ENCODE measurements at places on chromosomes 11 and 22.

DNA sequence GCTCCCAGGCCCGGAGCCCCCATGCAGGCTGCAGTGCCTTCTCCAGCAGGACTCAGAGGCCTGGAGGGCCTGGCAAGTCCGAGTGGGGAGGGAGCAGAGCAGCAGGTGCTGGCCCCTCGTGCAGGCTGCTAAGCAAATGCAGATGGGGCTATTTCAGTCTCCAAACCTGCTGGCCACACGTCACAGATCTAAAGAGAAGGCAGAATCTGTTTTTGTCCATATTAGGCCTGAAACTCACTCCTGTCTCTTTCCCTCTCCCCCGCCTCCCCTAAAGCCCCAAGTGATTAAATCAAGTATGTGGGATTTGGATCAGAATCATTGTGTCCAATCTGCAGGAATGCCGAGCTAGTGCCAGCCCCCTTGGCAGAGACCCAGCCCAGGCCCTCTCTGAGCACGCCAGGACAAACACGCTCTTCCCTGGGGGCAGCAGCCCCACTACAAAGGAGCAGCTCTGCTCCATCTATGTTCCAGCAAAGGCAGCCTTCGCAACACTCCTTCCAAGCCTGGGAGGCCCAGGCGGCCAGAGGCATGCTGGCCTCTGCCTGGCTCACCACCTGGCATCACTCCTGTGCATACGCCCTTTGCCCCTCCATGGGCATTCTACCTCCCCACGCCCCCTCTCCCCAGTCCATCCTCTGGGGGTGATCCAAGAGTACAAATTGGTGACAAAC is 26.5 kb downstream of the RPL27A start:
- DNase-seq: peak; percentile 82

GRCh38 chr22:24968066-24968561 is 15.6 kb downstream of the KIAA1671 start:
- DNase-seq: peak; percentile 30

DNA sequence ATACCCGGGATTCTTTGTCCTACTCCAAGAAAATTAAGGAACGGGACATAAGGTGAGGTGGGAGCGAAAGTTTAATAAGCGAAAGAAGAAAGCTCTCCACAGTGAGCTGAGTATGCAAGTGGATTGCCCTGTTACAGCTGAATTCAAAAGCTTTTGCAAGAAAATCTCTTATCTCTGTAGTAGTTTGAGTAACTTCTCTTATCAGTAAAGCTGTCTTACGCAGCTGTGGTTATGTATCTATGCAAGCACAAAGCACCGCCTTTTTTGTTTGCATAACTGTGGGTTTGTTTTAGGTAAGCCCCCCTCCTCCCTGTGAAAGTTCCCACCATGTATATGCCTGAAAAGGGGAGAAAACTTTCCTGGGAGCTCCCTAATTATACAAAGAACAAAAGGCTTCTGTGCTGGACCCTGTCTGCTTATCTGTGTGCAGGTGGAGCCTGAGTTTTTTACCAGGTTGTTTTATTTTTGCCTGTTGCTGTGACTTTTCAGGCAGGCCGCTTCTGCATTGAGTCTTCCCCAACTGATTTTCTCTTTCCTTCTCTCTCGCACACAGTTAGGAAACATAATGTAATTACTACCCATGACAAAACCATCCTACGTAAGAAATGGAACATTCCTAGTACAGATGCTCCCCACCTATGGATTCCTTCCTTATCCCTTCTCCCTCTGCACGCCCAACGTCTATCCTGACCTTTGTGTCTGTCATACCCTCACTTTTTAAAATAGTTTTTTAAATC is 837 bp upstream of the PLAAT5 start:
- no peak for DNase-seq

DNA sequence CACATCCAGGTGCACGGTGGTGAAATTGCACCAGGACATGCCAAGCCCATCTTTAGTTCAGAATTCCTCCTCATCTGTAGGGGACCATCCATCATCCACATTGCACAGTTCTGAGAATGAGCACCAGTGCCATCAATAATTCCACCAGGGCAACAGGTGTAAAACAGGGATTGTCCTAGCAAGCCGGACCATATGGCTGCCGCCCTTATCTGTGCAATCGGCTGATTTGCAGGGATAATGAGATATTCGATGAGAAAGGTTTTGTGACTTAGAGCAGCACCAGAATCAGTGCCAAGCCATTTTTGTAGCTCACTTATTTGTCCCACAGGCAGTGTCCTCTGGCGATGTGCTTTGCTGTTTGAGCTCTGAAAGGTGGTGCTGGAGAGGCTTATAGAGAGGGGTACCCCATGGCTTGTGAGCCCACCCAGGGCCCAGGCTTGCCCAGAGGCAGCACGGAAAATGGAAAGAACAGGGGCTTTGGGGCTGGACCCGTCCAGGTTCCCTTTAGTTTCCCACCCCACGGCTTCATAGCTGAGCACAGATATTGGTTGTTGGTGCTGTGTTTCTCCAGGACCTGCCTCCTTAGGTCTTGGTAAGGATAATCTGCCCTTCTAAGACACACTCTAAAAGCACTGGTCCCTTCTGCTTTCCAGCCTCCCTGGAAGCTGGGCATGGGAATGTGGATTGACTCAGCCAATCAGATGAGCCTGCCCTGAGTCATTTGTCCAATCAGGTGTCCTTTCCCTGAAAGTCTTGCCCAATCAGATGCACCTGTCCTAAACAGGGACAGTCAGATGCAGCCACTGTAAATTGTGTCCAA is 84.0 kb upstream of the SHANK2 start:
- no peak for DNase-seq

DNA sequence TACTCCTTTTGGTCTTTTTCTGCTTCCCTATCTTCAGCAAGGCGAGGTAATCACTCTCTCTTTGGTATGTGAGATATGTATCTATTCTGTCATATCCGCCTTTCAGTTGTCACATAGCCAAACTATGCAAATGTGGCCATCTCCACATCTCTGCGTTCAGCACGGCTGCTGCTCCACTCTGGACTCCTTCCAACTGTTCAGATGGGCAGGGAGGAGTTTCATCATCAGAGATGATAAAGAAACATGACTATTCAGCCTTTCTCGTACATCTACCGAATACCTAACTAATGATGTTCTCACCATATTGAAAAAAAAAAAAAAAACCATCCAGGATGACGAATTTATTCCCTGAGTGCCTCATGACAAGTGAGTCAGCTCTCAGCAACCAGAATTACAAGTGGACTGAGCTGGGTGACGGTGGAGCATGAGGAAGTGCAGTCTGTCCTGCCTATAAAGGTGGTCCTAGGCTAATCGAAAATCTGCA is 899.6 kb downstream of the OPCML start:
- DNase-seq: peak; percentile 89

DNA sequence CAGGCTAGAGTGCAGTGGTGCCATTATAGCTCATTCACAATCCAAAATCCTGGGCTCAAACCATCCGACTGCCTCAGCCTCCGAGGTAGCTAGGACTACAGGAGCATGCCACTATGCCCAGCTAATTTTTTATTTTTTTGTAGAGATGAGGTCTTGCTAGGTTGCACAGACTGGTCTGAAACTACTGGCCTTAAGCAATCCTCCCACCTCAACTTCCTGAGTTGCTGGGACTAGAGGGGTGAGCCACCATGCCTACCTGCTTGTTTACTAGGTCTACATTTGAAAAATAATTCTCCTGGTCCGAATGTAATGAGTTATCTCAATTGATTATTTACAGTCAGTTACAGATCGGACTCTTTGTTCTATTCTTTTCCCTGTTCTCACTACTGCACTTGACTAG is 22.0 kb downstream of the TAF1D start:
- DNase-seq: no peak

- DNase-seq: no peak
Measured at GRCh38 chr22:47274196-47274595, 511.7 kb downstream of the TBC1D22A start.

GRCh38 chr11:64245401-64245796 is 1.3 kb downstream of the PPP1R14B start:
- no peak for DNase-seq

- DNase-seq: no peak
Measured at GRCh38 chr11:22161489-22161888, 31.4 kb upstream of the ANO5 start.

GRCh38 chr22:29606320-29606719 is 2.9 kb downstream of the NF2 start:
- no peak for DNase-seq

DNA sequence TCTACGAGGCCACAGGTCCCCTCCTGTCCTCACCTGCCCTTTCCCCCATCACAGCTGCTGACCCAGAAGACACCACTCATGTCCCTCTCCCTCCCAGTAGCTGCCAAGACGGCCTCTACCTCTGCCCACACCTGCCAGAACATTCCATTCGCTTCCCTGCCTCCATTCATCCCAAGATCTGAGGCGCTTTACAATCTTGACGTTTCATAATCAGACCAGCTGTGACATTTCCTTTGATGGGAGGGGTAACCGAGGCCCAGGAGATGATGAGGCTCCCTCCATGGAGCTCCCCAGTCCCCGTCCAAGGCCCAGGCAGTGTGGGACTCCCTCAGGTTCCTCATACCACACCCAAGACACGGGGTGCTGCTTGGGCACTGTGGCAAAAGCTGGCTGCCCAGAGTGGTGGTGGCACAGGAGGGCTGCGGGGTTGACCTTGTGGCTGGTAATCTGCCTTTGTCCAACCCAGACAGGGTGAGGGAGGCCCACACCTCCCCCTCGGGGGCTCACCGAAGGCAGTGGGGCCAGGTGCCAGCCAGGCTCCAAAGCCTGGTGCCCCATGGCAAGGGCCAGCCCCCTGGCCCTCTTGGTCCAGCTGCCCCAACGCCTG is 17.3 kb downstream of the PHLDA2 start:
- no peak for DNase-seq

DNA sequence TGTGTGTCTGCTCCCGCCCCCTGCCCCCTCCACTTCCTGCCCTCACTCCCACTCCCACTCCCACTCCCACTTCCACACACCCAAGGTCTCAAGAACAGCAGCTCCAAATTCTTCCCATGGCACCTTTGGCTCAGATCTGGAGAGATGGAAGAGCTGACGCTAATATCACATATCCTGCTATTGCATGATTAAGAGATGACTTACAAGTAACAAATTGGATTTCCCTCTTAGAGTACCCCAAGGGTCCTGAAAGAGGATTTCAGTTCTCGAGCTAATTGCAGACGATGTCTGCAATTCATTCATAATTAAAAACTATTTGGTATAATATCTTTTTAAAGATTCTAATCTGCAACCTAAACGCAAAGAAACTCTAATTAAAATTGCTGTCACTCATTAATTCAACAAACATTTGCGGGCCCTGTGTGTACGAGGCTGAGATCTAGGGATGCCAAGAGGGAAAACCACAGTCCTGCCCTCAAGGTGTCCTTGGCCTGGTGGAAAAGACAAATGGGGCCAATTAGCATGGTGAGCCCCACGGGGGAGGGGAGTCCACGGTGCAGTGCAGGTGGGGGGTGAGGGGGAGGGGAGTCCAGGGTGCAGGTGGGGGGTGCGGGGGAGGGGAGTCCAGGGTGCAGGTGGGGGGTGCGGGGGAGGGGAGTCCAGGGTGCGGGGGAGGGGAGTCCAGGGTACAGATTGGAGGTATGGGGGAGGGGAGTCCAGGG is 50.3 kb downstream of the CELSR1 start:
- DNase-seq: no peak

DNA sequence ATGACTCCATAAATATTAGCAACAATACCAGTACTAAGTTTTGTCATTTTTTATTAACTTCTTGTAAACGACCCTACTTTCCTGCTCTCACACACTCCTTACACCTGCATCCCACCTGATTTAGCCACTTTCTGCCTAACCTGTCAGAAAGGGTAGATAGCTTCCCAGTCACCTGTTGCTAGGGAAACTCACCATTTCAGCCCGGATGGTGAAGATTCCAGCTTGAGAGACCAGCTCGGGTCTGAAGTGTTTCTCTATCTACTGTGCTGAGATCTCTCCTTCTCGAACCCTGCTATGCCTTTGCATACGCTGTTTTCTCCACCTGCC is at the start of gene PARVG:
TSS of gene PARVG (plus strand) at position 220 of the 327 bp plus-strand sequence. CDS start 2,405 bp downstream, outside the sequence.
- no peak for DNase-seq

- no peak for DNase-seq
Measured at GRCh38 chr22:30996462-30996861, 27.4 kb downstream of the TUG1 start.

GRCh38 chr22:43840431-43840830 is 21.9 kb downstream of the SULT4A1 start:
- DNase-seq: no peak

- peak; percentile 50 for DNase-seq
Measured at GRCh38 chr11:110430267-110431050, 711 bp downstream of the FDX1 start.

- DNase-seq: no peak
Measured at GRCh38 chr11:22467741-22468140, 129.6 kb downstream of the SLC17A6 start.

- DNase-seq: no peak
Measured at GRCh38 chr11:67484847-67485311, 2.1 kb downstream of the AIP start.

DNA sequence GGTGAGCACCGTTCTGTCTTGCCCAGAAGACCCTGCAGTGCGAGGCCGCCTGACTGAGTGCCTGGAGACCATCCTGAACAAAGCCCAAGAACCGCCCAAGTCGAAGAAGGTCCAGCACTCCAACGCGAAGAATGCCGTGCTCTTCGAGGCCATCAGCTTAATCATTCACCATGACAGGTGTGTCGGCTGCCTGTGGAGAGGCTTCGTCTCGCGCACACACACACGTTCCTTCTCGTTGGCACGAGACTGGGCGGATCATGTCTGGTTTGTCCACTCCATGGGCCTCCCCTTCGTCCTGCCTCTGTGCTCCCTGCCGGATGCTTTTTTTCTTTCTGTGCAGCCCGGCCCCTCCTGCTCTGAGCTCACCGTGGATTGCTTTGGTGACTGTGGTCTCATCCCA is 51.1 kb downstream of the MUC6 start:
- DNase-seq: no peak

DNA sequence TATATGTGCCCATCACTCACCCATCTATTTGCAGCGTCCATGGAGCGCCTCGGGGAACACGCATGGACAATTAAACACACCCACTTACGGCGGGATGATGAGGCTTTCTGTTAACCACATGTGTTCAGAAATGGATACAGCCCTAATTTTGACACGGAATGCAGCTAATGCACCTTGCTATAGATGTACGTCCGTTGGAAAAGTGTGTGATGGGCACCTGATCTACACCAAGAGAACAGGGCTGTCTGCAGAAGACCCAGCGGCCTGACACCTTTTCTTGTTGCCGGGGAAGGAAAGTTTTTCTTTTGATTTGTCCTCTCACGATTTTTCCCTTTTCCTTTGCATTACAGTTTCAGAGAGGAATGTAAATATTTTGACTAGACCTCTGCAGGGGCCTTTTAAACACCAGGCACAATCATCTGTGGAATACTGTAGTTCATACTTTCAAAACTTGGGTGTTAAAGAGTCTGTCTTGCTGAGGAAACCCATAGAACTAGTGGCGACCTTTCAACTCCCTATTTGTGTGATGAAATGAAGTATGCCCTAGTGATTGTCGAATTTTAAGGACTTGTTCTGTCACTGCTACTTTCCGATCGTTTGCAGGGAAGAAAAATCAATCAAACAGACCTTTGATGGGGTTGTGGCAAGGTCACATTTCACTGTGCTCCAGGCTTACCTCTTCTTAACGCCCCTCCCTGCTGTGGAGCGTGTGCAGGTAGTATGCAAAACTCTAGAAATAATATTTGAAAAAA is 16.5 kb upstream of the PAX6 start:
- peak; percentile 24 for DNase-seq

- DNase-seq: no peak
Measured at GRCh38 chr11:100948936-100949335, 180.7 kb downstream of the PGR start.
